ENCODE measurements at places on chromosomes 1 and 21.

GRCh38 chr1:198320759-198321158, 164.0 kb downstream of the NEK7 start:
- peak; percentile 43 for DNase-seq

DNA sequence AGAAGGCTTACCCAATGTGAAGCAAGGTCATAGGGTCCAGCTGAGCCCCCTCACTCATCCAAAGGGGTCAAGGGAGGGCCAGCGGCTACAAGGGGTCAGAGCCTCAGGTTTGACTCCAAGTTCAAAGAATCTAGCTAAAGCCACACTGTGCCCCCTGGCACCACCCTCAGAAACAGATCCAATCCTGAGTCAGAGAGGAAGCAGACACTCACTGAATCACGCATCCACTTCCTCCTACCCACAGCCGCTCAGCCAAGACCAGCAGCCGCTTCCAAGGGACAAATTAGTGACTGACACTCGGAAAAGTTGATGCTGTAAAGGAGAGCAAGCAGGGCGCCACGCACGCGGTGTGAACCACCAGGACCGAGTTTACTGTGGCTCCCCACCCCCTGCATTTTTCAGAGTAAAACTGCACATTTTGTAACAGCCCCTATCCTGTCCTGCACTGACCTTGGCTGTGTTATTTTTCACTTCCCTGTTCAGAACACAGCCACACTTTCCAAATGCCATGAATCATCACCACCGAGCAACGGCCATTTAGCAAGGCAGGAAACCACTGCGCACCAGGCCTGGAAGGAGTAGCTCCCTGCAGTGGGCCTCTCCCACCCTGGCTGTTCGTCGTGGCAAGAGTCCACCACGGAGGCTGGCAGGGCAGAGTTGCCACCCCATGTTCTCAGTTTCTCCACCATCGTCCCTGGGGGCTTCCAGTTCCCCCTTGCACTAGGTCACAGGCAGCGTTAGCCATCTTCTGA, 147.8 kb downstream of the TOMM20 start:
- DNase-seq: peak; percentile 93

- DNase-seq: no peak
These were observed 1.2 kb downstream of the GPR88 start for GRCh38 chr1:100538913-100539835.

DNA sequence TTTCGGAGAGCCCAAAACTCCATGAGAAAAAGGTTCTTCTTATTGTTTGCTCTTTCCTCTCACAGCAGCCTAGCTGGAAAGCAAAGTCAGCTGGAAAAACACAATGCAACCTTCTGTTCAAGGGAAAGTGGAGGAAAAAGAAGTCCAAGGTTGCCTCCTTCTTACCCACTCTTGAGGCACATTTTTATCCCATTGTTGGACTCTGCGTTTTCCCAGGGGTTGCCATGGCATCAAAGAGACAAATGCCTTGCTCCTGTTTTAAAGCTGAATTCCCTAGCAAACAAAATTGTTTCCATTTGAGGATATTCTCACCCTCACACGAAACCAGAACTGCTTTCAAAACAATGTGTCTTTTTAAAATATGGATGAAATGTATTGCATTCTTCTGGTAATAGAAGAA, 45.1 kb upstream of the PALMD start:
- no peak for DNase-seq

DNA sequence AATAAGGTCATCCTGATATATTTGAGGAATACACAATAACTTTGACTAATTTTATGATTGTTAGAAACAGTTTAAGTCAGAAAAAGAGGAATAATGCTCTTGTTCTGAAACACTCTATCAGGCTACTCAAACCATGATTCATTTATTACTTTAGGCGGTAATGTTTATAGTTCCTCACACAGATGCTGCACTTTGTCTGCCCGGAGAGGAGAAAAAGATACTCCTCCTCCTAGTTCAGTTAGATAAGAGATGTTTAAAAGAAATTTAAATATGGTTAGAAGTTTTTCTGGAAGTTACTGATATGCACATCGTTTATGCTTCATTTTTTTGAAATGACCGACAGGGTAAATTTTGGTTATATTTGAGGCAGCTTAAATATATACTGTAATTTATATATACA, 103.0 kb downstream of the ZMYM4 start:
- no peak for DNase-seq

- DNase-seq: peak; percentile 31
These were observed 110.0 kb downstream of the APP start for GRCh38 chr21:26060335-26061115.

DNA sequence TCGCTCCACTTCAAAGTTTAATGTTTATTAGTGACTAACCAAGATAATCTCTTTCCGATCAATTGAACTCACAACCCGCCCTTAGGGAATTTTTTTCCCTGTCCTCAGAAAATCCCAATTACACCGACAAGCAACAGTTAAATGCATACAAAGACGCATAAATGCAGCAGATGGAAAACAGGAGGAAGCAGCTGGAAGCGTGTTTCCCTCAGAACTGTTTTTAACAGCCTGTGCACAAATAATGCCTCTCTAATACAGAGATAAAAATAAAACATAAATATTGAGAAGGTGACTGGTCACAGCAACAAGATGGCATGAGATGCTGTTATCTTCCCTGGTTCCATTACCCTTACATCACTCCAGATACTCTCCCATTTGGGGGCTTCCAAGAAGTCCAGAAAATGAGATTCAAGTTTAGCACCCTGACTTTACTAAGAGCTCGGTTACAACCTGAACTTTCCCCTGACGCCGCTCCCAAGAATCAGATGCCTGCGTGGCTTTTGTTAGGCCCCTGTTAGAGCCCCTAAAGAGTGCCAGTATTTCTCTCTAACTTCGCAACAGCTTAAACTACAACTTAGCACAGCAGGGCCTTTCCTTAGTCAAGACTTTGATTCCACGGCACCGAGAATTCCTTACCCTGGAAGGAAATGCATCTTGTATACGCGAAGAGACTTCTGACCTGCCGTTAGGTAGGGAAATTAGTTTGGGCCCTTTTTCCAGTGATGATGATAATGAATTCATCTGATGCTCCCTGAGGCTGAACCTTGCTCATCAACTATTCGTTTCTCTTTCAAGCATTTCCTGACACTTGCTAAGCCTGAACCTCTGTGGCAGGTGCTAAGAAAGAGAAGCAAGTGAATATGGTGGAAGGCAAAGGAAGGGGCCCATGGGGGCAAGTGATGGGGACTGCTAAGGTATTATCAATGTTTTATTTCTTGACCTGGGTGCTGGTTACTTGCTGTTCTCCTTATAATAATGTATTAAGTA, 137.7 kb upstream of the SMYD2 start:
- DNase-seq: no peak

DNA sequence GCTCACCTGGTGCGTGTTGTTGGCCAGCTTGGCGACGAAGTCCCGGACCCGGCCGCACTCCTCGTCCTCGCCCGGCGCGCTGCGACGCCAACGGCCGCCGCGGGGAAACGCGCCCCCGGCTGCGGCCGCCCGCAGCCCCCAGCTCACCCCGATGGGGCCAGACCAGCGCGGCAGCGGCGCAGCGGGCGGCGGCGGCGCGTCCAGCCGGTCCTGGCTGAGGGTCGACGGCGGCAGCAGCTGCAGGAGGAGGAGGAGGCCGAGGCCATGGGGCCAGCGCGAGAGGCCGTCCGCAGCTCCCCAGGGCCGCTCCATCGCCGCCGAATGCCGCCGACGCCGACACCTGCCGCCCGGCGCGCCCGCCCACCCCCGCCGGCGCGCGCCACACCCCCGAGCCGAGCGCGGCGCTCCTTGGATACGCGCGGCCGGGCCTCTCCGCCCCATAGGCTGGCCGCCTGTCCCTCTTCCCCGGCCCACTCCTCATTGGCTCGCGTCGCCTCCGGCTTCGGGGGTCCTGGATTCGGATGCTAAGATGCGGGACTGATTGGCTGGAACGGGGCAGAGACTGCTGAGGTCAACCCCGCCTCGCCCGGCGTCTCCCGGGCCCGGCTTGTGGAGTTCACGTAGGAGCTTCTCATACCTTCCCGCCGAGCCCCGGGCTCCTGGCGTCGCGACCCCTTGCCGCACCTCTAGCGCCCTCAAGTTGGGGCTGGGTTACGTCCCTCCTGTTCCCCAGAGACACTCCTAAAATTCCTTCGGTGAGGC, at the start of gene SORT1:
SORT1 (minus strand) TSS at position 338 of the 762 bp plus-strand sequence; CDS start at position 312, 26 bp downstream.
- DNase-seq: peak; percentile 61

- DNase-seq: no peak
These were observed 11.0 kb upstream of the RIMS3 start for GRCh38 chr1:40676501-40676900.

DNA sequence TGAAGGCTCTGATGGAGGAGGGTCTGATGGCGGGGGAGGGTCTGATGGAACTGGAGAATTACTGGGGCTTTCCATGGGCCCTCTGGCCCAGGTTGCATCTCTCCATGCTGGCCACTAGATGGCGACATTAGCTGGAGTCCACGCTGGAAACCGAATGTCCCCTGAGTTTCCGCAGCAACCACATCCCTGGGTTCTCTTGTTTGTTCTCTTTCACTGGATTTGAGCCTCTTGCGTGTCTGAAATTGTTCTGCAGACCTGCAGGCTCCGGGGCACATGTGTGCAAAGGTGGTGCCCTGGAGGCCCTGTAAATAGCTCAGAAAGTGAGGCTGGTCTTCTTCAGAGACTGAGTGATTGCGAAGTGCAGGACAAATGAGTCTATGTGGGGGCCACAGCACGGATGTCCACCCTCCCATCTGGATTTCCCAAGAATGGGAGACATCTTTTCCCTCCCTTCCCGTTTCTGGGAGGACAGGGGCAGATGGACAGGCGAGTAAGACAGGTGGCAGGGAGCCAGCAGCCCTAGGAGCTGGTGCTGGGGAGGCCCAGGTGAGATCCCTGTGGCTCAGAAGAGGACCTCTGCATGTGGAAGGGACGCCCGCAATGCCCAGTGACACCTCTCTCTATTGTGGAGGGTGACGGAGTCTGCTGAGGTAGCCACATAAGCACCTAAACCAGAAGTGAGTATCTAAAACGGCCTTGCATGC, 73.2 kb upstream of the ABCG1 start:
- DNase-seq: peak; percentile 38

DNA sequence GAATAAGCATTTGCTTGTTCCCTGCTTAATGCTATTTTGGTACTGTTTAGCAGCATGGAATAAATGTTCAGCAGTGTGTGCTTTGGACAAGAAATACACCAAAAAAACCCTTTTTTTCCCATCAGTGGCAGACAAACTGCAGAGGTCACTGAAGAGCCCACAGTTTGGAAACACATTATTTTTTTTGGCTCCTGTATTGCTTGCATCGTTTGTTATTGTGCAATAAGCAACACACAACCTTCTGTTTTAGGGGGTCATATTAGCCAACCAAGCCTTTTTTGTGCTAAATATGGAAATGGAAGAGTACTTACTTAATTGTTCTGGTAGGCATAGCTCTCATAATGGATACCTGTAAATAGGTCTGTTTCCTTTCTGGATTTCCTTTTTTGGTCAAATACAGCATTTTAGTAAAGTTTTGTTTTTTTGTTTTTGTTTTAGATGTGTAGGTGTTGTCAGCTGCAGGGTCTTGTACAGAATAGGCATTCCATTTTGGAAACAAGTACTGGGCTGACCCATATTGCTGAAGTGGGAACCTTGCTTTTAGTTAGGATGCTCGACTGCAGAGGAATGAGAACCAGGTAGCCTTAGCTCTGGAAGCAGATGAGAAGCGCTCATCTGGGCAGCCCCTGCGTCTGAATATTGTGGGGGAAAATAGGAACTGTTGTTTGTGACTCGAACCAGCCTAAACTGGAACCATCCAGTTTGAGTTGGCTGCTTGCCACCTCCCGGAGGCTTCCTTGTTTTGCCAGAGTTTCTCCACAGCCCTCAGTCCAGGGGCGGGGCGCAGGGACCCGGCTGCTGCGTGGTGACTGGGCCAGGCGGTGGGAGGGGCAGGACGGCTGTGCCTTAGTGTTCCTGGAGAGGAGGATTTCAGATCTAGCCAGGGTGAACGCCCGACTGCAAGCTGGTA, 38.4 kb downstream of the SPEN start:
- peak; percentile 98 for DNase-seq

GRCh38 chr1:150243003-150243402, 7.1 kb upstream of the ANP32E start:
- DNase-seq: no peak

DNA sequence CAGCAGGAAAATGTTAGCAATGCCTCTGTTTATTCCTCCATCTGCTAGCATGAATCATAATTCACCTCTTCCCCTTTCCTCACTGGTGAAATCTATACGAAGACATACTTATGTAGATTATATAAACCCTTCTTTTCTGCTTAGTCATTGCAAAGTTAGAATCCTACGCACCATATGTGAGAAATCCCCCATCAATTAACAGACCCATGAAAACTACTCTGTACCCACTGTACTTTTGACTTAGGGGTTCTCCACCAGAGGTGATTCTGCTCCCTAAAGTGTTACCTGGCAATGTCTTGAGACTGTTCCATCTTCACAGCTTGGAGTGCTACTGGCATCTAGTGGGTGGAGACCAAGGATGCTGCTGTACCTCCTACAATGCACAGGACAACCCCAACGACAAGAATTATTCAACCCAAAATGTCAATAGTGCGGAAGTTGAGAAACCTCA, 49.6 kb upstream of the KCTD3 start:
- DNase-seq: no peak

DNA sequence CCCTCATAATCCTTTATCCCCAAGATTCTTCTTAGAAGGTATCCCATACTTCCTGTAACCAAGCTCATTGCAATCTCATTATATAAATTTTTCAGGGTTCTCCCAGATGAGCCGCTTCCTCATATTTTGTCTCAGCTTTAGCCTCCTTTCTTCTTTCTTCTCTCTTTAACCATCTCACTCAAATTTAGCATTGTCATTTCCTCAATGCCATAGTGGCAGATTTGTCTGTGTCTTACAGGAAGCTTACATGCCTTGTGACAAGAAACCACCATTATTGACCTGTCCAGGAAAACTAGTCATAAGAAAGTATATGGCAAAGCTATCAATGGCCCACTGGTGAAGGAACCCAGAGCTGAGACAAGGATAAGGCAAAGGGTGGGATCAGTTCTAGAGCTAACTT, 6.0 kb upstream of the FCRL2 start:
- DNase-seq: peak; percentile 46

All from inflammatory macrophage treated with lipopolysaccharide for 1 hour (primary cell).